Peyer's patch (tissue), 4 donors: ENCODE measurements at places on chromosomes 7 and 10.

GRCh38 chr7:128236924-128237586 is 4.0 kb upstream of the LEP start:
- DNase-seq, result no peak

GRCh38 chr7:93935102-93935501 is 13.6 kb downstream of the GNG11 start:
- no peak for DNase-seq

- no peak for DNase-seq
These were observed 1181.6 kb downstream of the DNAJB9 start for GRCh38 chr7:109751241-109751640.

GRCh38 chr10:122245136-122245535 is 26.0 kb upstream of the BTBD16 start:
- no peak for DNase-seq
